ENCODE measurements at places on chromosomes 5 and 9. TPM values are rescaled to one million over a fixed set of nuclear protein-coding genes. Genes with fewer than 3 reads are reported as not detected.

The SLC25A2 gene
- 1.9 TPM for total RNA-seq

The FSTL4 gene
- total RNA-seq = 29.0 TPM

The IFNA10 gene
- total RNA-seq = not detected

The DNAJB5 gene
- 137 TPM for total RNA-seq

The RGMB gene
- 95.9 TPM for total RNA-seq

The TNFSF15 gene
- total RNA-seq = not detected

The SLC6A7 gene
- total RNA-seq = not detected

The NR2F1 gene
- 0.37 TPM for total RNA-seq

The FBXL7 gene
- total RNA-seq = 25.3 TPM

The UCK1 gene
- 24.8 TPM for total RNA-seq

The PBX3 gene
- 51.2 TPM for total RNA-seq

The PCDHA8 gene
- 14.6 TPM for total RNA-seq

The IFNA13 gene
- total RNA-seq = not detected

The CYLC2 gene
- not detected for total RNA-seq

The BHMT2 gene
- not detected for total RNA-seq

The GRIN1 gene
- 5.5 TPM for total RNA-seq

The THOC3 gene
- total RNA-seq = 59.1 TPM
